Daoy (cell line): ENCODE measurements at places on chromosomes 5 and 9.

- DNase-seq: no peak
Measured at GRCh38 chr5:329768-330167, 8.3 kb downstream of the AHRR start.

DNA sequence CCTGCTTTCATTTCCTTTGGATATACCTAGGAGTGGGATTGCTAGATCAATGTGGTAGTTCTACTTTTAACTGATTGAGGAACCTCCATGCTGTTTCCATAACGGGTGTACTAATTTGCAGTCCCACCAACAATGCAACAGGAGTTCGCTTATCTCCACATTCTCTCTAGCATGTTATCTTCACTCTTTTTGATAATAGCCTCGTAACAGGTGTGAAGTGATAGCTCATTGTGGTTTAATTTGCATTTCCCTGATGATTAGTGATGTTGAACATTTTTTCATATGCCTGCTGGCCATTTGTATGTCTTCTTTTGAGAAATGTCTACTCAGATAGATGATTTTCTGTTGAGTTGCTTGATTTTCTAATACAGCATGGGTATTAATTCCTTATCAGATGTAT, 142.2 kb downstream of the ZNF462 start:
- DNase-seq: no peak

GRCh38 chr5:87103616-87104287, 163.9 kb upstream of the RASA1 start:
- DNase-seq: no peak

DNA sequence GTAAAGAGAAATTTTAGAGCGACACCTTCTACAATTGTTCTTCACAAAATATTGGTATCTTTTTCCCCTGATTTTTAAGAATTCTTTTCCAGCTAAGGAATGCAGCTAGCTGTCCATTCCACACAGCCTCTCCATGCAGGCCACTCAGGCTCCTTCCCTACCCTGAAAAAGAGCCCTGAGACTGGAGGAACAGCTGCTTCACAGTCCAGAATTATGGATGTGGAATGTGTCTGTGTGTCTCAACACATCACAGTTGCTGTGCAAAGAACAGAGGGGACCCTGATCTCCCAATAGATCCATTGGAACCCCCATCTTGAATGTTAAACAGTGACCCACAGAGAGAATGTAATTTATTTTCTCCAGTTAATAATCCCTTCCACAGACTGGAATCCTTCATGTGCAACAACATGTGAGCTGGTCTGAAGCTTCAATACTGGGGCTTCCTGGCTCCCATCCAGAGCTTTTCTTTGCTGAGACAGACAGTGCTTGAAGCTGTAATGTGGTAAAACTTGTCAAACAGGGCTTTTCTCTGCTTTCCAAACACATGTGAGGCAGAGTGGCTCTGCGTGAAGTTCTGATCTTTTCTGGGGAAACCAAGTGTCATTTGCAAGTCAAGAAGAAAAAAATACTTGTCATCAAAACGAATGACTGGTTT, 53.3 kb upstream of the SMC5 start:
- DNase-seq: no peak
